Stimulated activated CD8-positive, alpha-beta memory T cell treated with anti-CD3 and anti-CD28 coated beads, Interleukin-4, amount 100 ng/mL, for 48 hours (primary cell): ENCODE measurements at places on chromosomes 12 and 14.
A peak's percentile ranks its signal among the peaks of the same experiment; 100 is the strongest.

- no peak for DNase-seq
Observed at GRCh38 chr12:119819322-119819721, 57.8 kb downstream of the CIT start.

- no peak for DNase-seq
Observed at GRCh38 chr14:77130386-77130785, 11.2 kb downstream of the ZDHHC22 start.

DNA sequence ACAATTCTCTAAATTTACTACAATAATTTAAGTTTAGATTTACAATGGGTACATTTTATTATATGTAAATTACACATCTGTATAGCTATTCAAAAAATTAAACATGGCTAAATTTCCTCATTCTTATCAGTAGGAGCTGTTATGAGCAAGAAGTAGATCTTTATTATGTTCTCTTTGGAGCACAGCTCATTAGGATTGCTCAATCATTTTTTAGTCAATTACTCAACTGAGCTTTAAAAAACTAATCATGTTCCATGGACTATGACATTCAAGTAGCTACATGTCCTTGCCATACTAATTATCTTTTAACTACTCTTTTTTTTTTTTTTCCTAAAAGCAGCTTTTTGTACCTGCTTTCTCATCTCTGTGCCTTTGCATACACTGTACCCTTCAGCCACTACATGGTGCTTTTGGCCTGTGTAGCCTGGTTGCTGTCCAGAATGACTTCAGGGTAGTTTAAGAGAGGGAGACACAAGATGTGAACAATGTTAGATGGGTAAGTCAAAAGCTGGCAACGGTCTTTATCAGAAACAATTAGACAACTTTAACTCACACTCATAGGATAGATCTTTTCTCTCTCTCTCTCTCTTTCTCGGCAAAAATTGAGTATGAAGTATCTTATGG is 69.0 kb downstream of the SSPN start:
- no peak for DNase-seq

DNA sequence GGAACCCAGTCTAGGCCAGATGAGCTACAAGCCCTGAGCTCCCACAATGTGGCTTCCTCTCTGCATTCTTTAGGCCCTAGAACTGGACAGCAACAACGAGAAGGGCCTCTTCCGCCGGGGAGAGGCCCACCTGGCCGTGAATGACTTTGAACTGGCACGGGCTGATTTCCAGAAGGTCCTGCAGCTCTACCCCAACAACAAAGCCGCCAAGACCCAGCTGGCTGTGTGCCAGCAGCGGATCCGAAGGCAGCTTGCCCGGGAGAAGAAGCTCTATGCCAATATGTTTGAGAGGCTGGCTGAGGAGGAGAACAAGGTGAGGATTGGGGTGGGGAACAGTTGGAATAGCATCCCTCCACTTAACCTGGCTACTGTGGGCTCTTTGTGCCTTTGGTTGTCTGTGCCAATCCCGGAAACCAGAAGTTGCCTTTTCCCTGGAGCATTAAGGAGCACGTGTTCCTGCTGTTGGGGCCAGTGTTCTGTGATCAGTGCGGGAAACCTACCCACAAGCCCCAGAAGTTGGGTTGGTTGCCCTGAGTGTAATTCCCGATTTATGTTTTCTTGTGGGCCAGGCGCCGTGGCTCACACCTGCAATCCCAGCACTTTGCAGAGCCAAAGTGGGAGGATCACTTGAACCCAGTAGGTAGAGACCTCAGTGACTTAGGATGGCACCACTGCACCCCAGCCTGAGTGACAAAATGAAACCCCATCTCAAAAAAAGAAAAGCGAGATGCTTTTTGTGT is 6.4 kb downstream of the FKBP4 start:
- no peak for DNase-seq

- DNase-seq: no peak
Observed at GRCh38 chr14:54470701-54471100, 18.1 kb downstream of the GMFB start.

GRCh38 chr12:127500512-127501035 is 766.4 kb upstream of the TMEM132C start:
- DNase-seq: no peak

DNA sequence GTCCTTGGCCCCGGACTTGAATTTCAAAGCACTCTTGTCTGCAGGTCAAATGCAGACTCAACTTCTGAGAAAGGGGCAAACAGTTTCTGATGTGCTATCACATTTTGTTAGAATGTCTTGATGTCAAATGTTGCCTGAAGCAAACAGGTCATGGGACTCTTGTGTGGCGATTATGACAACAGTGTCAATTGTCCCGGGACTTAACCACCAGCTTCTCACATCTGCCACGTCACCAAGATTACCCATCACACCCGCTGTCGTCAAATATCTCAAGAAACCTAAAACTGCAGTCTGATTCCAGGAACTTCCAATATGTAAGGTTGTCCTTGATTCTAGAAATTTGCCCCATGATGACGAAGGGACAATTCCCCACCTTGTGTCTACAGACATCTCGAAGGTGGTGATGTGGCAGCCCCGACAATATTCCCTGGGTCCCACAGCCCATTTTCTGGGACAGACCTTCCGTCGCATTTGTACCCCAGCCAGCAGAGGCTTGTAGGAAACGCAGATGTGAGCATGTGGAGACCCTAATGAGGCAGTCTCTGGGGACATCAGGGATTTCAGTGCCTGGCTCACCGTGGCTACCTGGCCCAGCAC is 21.3 kb downstream of the LRTM2 start:
- DNase-seq: no peak

GRCh38 chr12:18861287-18861858 is 123.5 kb downstream of the CAPZA3 start:
- DNase-seq: no peak

DNA sequence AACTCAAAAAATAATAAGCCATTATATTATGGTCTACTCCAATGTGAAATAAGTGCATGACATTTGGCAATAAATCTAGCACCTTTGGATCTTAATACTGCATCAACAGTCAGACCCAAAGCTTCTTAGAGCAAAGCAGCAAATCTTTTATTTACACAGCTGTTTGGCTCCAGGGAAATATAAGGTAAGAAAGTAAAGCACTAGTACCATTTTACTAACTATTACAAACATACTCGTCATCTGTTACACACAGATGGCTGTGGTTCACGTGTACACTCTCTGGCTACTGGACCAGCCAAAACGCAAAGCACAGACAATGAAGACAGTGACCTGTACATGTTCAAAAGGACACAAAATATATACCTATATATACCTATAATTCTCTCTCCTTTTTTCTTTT is 2.8 kb downstream of the FGD6 start:
- DNase-seq: no peak

DNA sequence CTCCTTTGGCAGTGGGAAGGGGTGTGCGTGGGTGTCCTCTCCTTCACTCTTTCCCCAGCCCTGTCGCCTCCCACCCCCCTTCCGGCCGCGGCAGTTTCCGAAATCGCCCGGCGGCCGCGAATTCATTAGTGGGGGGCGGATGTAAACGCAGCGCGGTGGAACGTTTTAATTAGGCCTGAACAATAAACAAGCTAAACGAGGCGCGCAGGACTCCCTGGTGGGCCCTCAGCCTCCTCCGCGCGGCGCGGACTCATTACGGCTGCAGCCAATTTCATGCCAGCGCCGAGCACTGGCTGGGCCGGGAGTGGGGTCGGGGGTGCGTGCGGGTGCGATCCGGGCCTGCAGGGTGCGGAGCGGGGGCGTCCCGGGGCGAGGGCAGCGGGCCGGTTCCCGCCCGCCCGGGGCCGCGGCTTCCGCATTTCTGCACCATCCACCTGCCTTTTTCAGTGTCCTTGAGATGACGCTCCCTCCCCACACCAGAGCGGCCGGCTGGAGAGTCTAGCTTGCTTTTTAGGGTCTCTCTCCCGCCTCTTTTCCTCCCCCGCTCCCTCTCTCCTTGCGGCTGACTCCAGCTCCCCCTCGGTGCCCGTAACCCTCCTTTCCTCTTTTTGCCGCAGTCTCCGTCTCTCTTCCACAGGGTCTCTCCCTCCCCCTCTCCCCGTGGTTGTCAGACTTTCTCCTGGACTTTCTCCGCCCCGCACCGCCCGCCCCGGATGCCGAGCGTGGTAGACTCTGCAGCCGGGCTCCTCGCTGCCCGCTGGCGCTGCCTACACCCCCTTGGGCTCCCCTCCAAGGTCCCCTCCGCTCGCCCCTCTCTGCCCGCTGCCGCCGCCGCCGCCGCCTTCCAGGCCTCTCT is at the start of gene CISTR:
Gene CISTR (minus strand): TSS at position 644 of the 856 bp plus-strand sequence.
- peak; percentile 44 for DNase-seq

DNA sequence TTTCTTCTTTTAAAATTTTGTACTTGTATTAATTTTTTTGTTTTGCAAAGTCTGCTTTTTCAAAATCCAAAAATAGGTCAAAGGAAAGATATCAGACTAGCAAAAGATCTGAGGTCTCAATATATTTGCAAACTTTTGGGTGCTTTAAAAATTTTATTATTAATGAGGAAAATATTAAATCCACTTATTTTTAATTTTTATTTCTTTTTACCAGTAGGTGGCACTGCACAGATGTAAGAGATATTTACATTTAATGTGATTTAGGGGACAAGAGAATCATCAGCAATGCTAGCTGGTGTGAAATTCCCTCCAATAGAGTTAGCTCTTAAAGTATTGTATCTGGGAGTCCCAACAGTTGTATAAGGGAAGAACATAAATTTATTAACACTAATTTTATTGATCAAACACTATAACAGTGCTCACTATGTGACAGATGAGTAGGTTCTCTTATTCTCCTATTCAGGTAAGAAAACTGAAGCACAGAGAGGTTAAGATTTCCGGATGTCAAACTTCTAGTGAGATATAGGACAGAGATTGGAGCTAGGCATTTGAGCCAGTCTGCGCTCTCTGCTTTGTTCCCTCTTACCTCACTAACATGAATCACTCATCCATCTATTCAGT is 30.5 kb downstream of the ALX1 start:
- no peak for DNase-seq

GRCh38 chr12:112439769-112440168 is 21.0 kb downstream of the PTPN11 start:
- no peak for DNase-seq

DNA sequence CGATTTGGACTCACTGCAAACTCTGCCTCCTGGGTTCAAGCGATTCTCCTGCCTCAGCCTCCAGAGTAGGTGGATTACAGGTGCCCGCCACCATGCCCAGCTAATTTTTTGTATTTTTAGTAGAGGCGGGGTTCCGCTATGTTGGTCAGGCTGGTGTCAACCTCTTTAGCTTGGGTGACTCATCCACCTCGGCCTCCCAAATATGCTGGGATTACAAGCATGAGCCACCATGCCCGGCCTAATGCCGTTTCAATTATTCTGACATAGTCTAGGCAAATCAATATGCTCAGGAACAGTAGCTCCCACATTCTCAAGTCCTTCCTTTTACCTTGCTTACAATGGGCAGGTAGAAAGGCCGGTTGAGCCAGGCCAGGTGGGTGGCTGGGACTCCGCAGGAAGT is 82.0 kb upstream of the EEA1 start:
- DNase-seq: no peak

DNA sequence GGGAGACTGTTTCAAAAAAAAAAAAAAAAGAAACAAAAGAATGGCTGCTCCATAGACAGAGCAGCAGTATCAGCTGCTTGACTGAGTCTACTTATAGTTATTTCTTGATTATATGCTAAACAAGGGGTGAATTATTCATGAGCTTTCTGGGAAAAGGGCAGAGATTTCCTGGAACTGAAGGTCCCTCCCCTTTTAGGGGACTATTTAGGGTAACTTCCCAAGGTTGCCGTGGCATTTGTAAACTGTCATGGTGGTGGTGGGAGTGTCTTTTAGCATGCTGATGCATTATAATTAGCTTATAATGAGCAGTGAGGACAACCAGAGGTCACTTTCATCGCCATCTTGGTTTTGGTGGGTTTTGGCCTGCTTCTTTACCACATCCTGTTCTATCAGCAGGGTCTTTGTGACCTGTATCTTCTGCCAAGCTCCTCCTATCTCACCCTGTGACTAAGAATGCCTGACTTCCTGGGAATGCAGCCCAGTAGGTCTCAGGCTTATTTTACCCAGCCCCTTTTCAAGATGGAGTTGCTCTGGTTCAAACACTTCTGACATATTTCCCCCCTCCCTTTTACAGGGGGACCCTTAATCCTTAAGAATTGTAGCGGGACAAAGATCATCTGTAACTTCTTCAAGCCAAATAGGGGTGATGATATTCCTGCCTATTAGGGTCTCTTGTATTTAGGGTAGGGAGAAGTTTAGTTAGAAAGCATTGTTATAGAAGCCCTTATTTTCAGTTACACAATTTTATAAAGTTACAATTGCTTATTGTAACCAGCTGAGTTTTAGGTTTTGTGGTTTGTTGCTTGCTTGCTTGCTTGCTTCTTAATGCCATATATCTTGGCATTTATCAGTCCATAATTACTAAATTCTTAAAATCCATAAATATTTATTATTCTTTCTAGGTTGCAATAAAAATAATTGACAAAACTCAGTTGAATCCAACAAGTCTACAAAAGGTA is 42.5 kb downstream of the MARK3 start:
- peak; percentile 51 for DNase-seq

- no peak for DNase-seq
Observed at GRCh38 chr14:60905923-60906322, 75.0 kb downstream of the TRMT5 start.

DNA sequence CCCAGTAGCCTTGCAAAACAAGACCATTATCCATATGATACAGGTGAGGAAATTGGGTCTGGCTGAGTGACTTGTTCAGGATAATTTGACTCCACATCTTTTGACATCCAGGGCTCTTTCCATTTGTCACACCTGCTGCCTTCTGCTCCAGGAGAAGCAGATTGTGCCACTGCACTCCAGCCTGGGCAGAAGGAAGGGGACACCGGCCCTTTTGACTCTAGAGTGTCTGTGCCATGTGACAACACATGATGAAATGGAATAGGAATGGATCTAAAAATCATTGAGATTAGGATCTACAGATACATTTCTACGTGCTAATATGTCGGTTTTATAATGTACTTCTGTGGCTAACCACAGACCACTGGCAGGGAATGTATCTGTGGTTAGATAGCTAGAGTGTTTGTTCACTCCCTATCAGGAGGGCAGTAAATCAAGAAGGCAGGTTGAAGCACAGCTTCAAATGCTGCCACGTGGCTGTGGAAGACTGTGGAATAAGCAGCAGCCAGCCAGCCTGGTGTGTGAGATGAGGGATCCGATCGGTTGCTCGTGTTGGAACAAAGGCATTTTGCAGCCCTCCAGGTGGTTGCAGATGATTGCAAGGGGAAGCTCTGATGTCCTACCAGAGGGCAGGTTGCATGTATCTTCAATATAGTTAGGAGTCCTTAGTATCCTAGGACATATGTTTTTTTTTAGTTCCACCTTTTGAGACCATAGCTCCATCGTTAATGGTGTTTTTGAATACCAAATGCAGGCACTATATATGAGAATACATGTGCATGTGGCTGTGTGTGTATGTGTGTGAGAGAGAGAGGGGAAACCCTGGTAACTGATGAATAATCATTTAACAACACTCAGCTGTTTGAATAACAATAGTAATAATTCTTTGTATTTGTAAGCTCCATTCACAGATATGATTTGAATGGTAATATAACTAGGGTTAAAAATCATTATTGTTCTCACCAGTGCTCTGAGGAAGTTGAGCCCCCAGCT is 28.6 kb downstream of the EML1 start:
- DNase-seq: no peak

GRCh38 chr14:58884442-58884841 is 246.7 kb downstream of the DACT1 start:
- no peak for DNase-seq
